ENCODE measurements at places on chromosomes 6 and 20.

- DNase-seq = no peak
These were observed 5.9 kb upstream of the C6orf136 start for GRCh38 chr6:30641048-30641447.

DNA sequence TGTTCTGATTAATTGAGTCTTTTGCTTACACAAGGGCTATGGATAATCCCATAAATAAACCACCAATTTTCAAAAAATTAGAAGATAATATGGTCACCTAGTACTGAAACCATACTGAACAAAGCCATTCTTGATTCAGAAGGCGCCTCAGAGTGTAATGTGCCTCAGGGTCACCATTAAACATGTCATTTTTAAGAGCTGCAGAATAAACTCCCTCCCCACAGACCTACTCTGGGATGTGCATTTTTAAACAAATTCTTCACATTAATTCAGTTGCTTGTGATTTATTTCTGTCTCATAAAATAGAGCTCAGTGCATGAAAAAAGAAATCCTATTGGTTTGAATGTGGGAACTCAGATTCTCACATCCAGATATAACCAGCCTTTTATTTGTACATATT is 202.1 kb upstream of the HEY2 start:
- DNase-seq = no peak

DNA sequence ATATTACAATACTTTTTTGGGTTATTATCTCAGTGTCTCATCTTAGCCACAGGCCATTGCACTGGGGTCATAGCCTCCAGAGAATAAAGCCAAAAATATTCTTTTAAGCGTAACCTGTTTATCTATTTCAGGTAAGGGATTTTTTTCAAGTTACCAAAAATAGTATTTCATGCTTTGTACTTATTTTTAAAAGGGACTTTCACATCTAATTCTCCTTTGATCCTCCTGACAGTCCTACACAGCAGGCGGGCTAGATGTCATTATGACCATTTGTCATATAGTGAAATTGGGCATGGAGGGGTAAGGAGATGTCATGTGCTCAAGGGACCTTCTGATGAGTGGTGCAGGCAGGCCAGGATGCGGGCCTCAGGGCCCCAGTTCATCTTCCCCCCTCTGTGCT is 68.9 kb downstream of the TBC1D7 start:
- no peak for DNase-seq

- no peak for DNase-seq
These were observed 54.9 kb downstream of the CEP162 start for GRCh38 chr6:84172574-84172973.

DNA sequence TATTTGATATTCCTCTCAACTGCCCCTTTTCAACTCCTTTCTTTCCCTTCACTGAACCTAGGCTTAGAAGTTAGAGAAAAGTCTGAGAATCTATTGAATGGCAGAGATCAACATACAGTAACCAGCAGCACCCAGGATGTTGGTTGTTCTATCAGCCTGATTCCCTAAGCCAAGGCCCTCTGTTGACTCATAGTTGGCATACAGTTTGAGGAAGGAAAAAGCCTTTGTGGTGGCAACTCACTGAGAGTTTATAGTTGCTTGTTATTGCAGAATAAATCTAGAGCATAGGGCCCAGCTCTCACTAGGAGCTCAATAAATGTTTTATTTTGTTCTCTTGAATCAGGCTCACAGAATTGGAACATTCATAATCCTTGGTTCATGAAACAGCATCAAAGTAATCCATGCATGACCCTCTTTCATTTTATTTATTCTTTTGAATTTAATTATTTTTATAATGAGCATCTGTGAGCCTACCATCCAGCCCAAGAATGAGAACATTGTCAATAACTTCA is 119.1 kb upstream of the ADGRF1 start:
- no peak for DNase-seq

GRCh38 chr6:28211840-28212509 is 13.1 kb upstream of the ZSCAN9 start:
- no peak for DNase-seq

- no peak for DNase-seq
These were observed 1.6 kb downstream of the VGLL2 start for GRCh38 chr6:117267054-117267347.

GRCh38 chr6:11120271-11121005 is 8.9 kb upstream of the ERVFRD-1 start:
- no peak for DNase-seq

DNA sequence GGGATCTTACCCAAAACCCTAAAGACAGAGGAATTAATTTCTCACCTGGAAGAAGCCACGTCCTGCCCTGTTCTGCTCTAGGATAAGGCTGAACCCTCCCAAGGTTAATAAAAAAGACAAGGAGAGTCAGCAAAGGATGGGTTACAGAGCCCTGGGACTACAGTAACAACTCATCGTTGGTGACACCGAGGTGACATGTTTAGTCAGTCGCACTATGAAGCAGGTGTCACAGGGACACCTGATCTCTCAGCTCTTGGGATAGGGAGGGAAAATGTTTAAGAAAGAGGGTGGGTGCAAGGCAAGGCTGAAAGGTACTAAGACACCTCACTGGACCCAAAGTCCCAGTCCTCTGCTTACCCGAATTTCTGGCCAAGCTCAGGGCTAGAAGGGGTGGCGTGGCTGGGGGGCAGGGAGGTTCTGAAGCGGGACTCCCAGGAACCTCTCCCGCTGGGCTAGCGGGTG is 562 bp downstream of the MOCS1 start:
- DNase-seq = no peak

DNA sequence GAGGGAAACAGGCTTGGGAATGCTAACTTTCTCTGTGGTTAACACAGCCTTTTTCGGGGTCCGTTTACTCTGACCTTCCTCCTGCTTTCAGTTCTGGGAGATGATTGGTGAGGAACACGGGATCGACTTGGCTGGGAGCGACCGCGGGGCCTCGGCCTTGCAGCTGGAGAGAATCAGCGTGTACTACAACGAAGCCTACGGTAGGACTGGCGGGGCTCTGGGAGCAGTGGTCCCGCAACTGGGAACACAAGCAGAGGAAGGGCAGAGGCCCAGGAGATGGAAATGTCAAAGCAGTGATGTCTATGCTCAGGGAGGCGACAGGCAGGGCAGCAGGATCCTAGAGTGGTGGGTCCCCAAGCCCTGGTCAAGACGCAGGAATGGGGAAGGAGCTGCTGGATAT is 3.5 kb downstream of the TUBB1 start:
- DNase-seq = no peak

DNA sequence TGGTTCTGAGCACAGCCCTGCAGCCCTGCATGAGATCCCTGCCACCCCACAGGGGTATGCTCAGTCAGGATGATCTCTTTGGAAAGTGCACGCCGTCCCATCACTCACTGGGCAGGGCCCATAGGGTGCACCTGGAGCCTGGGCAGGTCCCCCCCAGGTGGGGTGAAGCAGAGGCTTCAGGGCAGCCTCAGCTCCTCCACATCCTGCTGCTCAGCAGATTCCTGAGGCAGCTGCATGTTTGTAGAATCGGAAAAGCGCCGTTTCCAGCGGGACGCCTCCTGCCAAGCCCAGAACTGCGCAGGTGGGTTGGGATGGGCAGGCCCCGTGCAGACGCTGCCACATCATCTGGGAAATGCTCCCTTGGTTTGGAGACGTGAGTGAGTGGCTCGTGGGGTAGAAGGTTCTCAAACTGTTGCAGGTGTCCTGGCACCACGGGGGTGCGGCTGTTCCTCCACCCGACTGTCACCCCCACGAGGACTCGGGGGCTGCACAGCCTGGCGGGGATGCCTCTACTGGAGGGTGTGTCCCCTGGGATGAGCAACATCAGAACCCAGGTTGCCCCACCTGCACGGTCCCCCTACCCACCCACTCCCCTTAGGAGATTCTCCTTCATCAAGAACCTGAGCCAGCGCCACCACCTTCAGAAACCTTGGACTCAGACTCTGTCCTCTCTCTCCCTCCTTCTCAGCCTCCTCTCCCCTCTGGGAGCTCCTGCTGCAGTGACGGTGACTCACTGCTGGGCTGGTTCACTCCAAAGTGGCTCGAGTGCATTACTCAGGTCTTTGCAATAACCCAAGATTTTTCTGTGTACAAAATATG is 334.1 kb downstream of the TAF4 start:
- DNase-seq = peak; percentile 37

GRCh38 chr6:145815309-145816274 is 997 bp upstream of the FBXO30 start:
- DNase-seq = no peak

DNA sequence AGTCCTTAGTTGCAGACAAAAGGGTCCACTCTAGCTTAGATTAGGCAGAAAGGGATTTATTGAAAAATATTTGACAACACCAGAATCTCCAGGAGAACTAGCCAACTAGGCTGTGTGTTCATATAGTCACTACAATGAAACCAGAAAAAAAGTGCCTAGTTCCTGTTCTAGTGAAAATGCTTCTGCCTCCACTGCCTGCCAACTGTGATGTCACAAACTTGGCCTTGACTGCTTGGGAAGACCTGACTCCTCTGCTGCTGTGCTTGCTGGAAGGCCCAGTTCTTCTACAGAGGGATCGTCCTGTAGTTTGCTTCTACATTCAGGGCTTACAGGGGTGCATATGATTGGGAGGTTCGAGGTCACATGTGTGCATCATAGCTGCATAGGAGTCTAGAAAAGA is 40.3 kb upstream of the XRN2 start:
- DNase-seq = no peak

DNA sequence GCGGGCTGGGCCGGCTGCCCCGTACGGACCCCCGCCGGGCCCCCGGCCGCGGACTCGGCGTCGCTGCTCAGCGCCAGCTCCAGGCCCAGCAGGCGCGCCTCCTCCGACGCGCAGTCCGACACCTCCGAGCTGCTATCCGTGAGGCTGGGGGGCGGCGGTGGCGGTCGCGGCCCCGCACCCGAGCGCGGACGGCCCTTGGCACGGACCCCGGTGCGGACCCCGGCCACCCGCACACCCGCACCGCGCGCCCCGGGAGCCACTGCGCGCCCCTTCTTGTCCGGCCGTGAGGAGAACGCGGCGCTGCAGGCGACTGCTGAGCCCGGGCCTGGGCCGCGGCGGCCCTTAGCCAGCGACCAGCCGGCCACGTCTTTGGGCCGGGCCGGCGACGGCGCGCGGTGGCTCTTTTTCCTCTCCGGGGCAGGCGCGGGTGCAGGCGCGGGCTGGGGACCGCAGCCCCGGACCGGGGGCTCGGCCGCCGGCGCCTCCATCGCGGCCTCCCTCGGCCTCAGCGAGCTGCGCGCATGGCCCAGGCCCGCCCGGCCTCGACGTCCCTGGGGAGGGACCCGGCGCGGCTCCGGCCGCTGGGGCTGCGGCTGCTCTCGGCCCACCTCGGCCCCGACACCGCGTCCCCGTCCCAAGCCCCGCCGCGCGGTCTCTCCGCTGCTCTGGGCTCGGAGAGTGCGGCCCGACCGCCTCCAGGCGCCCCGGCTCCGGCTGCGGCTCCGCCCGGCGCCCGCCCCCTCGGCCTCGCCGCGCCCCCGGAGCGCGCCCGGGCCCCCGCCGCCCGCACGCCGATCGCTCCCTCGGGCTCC is 12.9 kb upstream of the TLDC2 start:
- no peak for DNase-seq

GRCh38 chr6:18829272-18829870 is 442.2 kb downstream of the RNF144B start:
- no peak for DNase-seq

- no peak for DNase-seq
These were observed 10.0 kb downstream of the BICRAL start for GRCh38 chr6:42791706-42792320.

DNA sequence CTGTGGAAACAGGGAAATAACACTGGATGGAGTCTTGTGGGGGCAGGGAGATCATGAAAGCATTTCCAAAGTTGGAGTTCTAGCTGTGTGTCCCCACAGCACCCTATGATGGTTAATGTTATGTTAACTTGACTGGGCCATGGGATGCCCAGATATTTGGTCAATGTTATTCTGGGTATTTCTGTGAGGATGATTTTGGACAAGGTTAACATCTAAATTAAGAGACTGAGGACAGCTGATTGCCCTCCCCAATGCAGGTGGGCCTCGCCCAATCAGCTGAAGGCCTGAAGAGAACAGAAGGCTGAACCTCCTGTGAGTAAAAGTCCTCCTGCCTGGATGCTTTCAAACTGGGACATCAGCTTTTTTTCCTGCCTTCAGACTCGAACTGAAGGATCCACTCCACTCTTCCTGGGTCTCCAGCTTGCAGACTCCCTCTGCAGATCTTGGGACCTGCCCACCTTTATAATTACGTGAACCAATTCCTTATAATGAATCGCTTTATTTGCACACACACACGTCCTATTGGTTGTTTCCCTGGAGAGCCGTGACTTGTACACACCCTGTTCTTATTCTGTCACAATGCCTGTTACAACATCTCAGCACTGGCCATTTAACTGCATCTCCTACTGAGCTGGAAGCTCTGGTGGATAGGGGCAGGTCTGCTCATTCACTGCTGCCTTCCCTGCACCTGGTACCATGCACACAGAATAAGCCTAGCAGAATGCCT is 99.5 kb upstream of the IYD start:
- DNase-seq = no peak

DNA sequence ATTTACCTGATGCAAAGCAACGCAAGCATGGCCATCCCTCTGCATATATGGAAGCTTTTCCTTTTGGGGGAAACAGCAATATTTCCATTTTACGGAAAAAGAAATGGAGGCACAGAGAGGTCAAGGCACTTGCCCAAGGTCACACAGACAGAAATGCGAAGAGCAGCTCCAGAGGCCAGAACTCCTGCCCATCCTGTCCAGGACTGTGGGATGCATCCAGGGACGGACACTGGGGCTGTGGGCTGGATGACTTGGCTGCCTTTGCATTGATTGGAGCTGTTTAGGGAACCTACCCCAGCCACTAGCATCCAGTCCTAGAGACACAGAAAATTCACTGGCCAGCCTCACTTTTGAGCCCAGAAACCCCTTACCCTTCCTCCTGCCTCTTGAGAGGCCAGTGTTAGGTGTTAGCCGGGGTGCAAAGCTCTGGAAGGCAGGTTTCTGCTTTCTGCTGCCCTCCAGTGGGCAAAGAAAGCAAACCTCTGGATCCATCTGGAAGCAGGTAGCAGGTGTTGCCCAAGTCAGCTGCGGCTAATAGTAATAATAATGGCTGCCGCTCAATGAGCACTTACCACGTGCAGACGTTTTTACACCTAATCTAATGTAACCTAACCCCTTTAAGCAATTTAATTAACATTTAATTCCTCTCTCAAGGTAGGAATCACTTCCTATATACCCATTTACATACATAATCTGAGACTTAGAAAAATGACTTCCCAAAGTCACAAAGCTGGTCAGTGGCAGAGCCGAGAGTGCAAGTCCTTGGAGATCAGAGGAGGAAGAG is 31.7 kb upstream of the CCN5 start:
- peak; percentile 83 for DNase-seq

DNA sequence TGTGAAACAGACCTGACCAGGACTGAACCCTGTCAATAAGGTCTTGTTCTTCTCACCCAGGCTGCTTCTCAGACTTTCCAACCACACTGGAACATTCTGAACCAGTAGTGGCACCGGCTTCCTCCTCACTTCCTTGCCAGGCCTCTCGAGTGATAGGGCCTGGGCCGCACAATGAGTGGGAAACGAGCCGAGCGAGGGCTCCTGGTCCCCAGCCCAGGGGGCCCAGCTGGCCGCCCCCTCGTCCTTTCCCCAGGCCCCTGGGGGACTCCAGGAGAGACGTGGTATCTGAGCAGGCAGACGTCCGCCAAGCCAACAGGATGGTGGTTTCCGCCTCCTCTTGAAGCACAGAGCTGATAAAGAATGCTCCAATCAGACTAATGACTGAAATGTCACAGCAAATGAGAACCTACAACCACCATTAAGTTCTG is 117.9 kb downstream of the GMDS start:
- no peak for DNase-seq
